Right ventricle myocardium inferior (tissue), 1 donor: ENCODE measurements at places on chromosomes 13 and 19. TPM values are rescaled to one million over a fixed set of nuclear protein-coding genes. Genes with fewer than 3 reads are reported as not detected.
A peak's percentile ranks its signal among the peaks of the same experiment; 100 is the strongest.

GRCh38 chr13:36310417-36311108, 12.9 kb upstream of the CCDC169 start:
- no peak for DNase-seq

DNA sequence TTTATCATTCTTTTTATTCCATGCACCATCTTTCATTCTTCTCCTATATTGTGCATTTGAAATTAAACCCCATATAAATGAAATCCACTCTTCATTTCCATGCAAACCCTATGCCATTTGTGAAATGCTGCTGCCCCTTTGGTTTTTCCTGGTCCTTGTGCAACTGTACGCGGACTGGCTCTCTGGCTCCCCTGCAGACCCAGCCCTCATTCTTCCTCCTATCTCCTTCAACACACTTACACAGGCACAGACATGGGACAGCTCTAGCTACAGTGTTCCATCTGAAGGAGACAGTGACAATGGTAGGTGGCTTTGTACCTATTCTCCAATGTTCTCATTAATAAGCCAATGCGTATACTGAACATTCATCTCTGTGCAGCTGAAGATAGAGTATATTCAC, 81.6 kb downstream of the ESD start:
- DNase-seq = no peak

DNA sequence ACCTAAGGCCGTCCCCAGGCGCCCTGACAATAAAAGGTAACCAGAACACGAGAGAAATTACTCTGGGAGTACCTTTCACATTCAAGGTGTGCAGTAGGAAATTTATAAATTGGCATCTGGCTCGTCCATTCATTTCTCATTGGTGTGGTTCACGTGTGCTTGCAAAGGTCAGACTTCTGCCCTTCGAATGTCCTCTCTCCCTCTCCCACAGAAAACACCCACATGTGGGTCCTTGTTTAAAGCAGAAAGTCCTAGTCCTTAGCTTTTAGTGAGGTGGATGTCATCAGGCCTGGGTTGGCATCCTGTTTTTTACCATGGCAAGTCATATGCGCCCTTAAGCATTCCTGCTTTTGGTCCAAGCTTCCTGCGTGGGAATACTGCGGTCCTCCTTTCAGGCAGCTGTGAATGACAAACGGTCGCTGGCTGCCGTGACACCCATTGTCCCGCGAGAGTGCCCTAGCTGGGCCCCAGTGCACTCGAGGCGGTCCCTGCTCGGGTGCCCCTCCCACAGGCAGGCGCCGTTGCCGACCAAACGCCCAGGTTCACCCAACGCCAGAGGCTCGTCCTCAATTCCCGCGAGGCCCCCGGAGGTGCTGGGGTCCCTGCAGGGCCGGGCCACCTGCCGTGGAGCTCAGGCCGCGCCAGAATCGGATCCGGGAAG, at the start of gene NUDT19:
TSS of gene NUDT19 (plus strand) at position 531 of the 661 bp plus-strand sequence. CDS start 140 bp downstream, outside the sequence.
- DNase-seq = peak; percentile 92

- DNase-seq = no peak
Observed at GRCh38 chr19:32910874-32911273, 41.3 kb upstream of the SLC7A9 start.

Gene FAAP24
- total RNA-seq = 0.46 TPM

Gene GAPDHS
- total RNA-seq = not detected
